ENCODE measurements at places on chromosomes 12 and 14. TPM values are rescaled to one million over a fixed set of nuclear protein-coding genes. Genes with fewer than 3 reads are reported as not detected.

- DNase-seq: no peak
Observed at GRCh38 chr14:58899317-58899713, 261.6 kb downstream of the DACT1 start.

GRCh38 chr12:111011999-111012600 is 91.7 kb upstream of the MYL2 start:
- DNase-seq: no peak

ACIN1 gene
- total RNA-seq: 237 TPM

DENND5B gene
- 16.2 TPM for total RNA-seq

SRRM4 gene
- total RNA-seq: 1.1 TPM

SLC17A8 gene
- total RNA-seq: 0.11 TPM
